ENCODE measurements at places on chromosomes 1 and 21. TPM values are rescaled to one million over a fixed set of nuclear protein-coding genes. Genes with fewer than 3 reads are reported as not detected.

Gene KRTAP19-1
- not detected for total RNA-seq

DNA sequence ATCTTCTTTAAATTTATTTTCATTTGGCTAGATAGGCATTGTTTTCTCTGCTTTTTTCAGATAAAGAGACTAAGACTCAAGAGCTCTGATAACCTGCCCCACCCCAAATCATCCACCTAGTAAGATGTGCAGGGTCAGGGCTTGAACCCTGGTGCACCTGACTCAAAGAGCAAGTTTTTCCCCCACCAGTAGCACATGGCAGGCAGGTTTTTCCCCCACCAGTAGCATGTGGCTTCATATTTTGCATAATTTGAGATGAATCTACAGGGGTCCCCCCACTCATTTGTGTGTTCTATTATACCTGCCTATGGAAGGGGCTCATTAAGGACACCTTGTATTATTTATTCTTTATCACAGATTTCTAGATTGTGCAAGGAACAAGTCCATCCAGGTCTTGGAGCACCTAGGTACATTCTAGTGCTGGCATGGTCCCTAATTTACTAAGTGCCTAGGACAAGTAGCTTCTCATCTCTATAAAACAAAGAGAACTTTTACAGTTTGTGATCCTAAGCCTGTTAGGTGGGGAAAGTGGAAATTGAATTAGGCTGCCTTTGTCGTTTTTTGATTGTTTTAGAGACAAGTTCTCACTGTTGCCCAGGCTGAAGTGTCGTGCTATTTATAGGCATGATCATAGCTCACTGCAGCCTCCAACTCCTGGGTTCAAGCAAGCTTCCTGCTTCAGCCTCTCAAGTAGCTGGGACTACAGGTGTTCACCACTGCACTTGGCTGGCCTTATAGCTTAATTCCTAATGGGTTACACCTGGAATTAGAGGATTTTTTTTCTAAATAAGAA, 13.2 kb upstream of the CTSE start:
- no peak for DNase-seq

DNA sequence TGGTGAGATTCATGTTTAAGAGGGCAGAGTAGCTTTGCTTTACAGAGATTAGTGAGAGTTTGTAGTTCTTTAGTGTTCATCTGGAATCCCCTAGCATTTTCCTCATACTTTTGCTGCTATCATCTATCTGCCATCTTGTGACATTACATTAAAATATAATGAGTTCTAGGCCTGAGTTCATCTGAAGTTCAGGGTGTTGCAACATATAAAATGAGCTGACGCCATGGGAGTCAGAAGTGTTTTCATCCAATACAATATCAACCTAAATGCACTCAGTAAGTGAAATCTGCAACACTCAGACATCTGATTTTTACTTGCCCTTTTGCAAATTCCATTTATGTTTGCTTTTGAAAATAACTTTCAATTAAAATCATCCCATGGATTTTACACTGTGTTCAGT, 153.8 kb downstream of the NTNG1 start:
- no peak for DNase-seq

Gene LRRC3
- total RNA-seq = 1.4 TPM

Data from kidney (tissue), 22 donors.